ENCODE measurements at places on chromosomes 4 and X.

- DNase-seq = no peak
These were observed 72.1 kb downstream of the GPR101 start for GRCh38 chrX:136961594-136962135.

DNA sequence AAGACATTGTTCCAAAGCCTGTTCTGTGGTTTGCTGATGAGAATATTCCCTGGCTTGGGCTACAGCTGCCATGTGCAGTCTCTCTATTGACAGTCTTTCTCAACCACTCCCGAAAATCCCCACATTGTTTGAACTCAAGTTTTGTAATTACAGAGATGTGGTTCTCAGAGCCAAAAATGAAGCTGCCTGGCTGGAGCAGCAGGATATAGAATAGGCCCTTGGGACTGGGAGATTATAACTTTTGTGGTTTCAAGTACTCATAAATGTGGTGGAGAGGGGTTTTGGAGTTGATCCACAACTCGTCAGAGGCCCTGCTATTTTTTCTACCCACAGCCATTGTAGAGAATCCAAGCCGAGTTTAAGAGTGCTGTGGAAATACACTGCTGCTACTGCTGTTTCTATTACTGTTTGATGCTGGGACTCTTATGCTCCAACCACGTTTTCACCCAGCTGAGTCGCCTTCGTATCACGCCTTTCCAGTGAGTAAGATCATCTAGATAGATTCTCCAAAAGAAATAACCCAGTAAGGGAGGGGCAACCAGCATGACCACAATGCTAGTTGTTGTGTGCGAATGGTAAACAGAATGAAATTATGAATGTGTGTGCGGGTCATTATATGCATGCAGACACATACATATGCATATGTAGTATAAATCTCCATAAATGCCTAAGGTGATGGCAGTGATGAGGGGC, 57.1 kb upstream of the ATXN3L start:
- peak; percentile 69 for DNase-seq

DNA sequence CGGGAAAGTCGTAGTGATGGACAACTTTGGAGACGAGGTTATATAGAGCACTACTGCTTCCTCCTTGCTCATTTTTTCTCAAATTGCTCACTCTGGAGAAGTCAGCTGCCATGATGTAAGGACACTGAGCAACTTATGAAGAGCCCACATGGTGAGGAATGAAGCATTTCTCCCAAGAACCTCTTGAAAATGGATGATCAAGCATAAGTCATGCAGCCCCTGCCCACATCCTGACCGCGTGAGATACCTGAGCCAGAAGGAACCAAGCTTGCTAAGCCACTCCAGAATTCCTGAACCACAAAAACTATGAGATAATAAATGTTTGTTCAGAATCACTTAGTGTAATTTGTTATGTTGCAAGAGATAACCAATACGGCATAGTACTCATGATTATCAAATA, 42.8 kb downstream of the PDE5A start:
- peak; percentile 5 for DNase-seq

DNA sequence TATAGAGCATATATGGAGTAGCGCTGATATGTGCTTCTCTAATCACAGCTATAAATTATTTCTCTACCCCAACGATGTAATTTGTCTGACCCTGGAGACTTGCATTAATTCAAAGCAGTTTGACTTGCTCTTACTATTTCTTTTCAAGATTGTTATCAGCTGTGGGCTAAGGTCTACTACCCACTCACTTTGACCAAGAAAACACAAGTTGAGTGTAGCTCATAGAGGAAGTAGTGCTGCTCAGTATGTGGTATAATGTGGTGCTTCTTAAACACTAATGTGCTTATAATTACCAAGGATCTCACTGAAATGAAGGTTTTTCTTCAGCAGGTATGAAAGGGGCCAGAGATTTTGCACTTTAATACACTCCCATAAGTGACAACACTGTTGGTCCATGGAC, 70.1 kb downstream of the INPP4B start:
- DNase-seq = no peak

- DNase-seq = no peak
These were observed 116.4 kb downstream of the ANAPC4 start for GRCh38 chr4:25493466-25493865.

GRCh38 chr4:146638333-146638785, 334 bp upstream of the POU4F2 start:
- DNase-seq = no peak

DNA sequence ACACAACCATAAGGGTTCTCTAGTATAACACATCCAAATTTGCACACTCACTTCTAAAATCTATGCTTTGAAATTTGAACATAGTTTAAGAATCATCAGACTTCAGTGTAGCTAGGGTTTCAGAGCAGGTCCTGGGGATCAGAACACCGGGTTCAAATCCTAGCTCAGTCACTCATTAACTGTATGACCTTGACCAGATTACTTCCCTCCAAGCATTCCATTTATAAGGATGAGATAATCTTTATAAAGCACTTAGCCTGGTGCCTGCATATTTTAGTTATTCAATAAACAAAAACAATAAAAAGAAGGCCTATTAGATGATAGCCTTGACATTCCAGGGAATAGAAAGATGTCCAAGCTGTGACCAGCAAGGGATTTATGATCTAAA, 4.8 kb upstream of the STBD1 start:
- DNase-seq = no peak

- no peak for DNase-seq
These were observed 34.5 kb downstream of the TNIP2 start for GRCh38 chr4:2721586-2721985.

Data from DMS79 treated with DMSO at 0.1 percent for 48 hours (cell line).